Skeletal muscle cell (primary cell): ENCODE measurements at places on chromosomes 7 and 10.

- no peak for DNase-seq
These were observed 11.7 kb upstream of the LFNG start for GRCh38 chr7:2507917-2508306.

GRCh38 chr7:11969643-11970042 lies 137.6 kb upstream of the THSD7A start:
- DNase-seq = no peak

- peak; percentile 35 for DNase-seq
These were observed 88.2 kb downstream of the CHRM2 start for GRCh38 chr7:136956671-136957070.

DNA sequence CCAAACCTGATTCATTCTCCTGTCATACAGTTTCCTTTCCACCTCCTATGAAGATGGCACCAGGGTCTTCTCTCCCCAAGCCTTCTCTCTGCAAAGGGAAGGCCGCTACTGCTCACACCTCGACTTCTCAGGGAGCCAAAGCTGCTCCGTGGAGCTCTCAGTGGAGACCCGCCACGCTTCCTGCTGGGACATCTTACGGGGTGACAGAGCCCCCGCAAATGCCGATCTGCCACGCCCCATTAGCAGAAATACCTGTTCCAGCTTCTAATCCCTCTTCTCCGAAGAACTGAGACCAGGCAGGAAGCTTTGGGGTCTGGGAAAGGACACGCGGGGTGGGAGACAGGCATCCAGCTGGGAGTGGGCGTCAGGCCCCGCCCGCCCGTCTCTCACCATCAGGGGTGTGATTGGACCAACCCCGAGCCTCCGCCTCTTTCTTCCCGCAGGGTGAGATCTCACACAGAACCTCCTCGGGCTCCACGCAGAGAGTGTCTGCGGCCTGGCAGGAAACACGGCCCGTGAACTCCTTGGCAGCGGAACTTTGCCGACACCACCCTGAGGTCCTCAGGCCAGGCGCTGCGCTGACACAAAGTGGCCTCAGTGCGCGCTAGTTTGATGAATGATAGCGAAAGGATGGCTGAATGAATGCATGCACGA lies 12.0 kb upstream of the CALML5 start:
- no peak for DNase-seq

DNA sequence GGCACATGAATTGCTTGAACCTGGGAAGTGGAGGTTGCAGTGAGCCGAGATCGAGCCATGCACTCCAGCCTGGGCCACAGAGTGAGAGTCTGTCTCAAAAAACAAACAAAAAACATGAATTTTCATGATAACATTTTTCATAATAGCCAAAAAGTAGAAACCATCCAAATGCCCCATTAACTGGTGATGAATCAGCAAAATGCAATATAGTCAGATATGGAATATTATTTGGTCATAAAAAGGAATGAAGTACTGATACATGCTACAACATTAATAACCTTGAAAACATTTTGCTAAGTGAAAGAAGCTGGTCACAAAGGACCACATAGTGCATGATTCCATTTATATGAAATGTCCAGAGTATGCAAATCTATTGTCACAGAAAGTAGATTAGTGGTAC lies 24.5 kb upstream of the VCL start:
- no peak for DNase-seq

DNA sequence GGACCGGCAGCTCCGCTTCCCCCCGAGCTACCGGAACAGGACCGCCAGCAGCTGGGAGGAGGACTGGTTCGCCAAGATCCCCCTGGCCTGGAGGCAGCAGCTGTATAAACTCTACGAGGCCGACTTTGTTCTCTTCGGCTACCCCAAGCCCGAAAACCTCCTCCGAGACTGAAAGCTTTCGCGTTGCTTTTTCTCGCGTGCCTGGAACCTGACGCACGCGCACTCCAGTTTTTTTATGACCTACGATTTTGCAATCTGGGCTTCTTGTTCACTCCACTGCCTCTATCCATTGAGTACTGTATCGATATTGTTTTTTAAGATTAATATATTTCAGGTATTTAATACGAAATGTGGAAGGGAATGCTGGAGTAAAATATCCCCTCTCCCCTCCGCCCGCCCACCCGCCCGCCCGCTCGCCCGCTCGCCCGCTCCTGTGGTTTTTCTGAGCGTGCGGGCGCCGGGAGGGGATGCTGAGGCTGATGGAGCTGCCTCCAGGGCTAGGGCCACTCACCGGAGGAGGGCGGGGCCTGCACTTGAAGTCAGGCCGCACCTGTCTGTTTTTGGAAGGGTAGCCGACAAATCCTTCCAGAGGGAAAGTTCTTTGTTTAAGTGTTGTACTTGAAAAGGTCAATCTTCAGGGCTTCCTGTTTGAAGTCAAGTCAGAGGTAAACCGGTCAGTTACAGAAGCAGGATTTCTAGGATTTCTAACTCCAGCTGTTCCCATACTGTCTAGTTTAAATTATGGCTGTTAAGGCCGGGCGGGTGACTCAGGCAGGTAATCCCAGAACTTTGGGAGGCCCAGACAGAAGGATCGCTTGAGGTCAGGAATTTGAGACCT lies 30.5 kb downstream of the CHST12 start:
- no peak for DNase-seq

GRCh38 chr7:41336981-41337380 lies 365.9 kb downstream of the INHBA start:
- DNase-seq = no peak

- peak; percentile 83 for DNase-seq
These were observed 454 bp upstream of the GTF2I start for GRCh38 chr7:74656837-74657691.

DNA sequence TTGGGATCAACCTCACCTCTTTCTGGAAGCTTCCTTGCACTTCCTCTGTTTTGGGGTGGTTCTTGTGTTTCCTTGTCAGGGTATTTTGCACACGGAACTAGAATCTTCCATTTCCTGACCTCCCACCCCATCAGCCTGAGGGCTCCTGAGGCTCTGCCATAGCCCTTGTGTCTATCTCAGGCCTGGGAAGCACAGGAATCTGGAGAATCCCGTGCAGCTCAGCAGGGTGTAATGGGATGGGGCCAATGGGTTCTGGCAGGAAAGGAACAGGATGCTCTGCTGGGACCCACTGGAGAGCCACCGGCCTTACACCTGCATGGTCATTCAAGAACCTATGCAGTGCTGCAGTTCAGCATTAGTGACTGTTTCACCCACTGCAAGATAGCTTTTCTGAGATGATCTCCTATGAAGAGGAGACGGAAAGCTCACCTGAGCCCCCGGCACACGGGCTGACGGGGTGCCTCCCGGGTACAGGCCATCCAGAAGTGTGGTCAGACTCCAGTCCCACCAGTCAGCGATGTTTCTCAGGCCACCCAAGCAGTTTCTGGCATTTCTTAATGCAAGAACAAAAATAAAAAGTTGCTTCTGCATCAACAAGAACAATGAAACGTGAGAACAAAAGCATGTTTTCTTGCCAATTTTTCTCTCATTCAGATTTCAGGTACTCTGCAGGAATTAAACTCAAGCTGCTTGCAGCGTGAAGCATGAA lies 133.2 kb downstream of the PKD1L1 start:
- no peak for DNase-seq

GRCh38 chr7:1225441-1226185 lies 7.1 kb upstream of the UNCX start:
- DNase-seq = no peak

DNA sequence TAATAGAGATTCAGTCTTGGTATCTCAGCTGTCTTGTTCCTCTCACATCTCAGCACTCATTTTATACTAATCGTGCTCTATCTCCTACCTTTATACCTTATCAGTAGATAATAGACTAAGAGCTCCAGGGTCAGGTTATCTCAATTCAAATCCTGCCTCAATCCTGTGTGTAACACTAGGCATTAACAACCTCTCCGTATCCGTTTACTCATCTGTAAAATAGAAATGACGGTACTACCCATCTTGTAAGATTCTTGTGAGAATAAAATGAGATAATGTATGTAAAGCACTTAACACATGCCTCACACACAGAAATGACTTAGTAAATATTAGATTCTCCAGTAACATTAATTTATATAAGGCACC lies 622 bp upstream of the P4HA1 start:
- DNase-seq = no peak

DNA sequence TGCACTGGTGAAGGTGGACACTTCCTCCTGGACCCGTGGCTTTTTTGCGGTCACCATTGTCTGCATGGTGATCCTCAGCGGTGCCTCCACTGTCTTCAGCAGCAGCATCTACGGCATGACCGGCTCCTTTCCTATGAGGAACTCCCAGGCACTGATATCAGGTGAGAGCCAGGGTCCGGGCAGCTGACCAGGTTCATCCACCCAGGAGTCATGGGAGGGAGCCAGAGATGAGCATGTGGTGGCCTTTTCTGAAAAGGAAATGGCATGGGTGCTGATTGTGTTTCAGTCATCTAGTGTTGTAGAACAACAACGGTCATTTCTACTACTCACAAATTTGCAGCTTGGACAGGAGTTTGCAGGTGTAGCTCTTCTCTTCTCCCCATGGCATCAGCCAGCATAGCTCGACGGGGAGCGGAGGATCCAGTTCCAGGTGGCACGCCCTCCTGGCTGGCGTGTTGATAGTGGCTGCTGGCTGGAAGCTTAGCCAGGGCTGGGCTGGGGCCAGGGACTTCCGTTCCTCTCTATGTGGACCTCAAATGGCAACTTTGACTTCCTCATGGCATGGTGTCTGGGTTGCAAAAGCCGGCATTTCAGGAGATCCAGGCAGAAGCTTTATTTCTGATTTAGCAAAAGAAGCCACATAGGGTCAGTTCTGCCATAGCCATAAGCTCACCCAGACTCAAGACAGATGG lies 32.7 kb downstream of the SLC29A3 start:
- no peak for DNase-seq

DNA sequence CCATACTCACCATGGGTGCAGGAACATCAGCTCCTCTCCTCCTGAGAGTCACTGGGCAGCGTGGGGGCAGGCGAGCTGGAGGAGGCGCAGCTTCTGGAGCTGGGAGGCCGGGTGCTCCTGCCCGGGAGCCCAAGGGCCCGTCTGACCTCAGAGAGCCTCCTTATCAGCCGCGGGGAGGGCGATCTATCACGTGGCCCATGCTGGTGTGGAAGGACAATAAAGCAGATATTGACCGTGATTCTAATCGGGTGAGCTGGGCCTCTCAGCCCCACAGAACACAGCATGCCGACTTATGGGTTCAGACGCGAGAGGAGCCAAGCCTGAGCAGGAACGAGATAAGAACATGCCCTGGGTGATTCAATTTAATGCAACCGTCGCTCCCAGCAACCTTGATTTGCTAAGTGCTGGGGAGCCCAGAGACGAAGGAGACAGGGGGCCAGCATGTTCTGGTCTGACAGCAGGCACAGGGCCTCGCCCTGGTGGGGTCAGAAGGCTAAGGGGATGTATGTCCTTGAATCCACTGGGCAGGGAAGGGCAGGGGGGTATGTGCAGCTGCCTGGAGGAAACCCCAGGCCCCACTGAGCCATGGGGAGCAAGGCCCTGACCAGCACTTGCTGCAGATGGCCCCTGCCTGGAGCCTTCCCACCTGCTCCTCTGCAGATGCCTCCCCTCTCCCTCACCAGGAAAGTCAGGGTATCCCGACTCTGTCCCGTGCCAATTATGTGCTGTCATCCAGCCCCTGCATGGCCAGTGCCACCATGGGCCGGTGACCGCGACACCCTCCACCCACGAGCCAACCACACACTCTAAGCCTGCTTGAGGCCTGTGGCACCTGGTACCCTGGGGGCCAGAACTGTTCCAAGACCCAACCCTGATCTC lies 95.3 kb upstream of the RET start:
- DNase-seq = no peak

DNA sequence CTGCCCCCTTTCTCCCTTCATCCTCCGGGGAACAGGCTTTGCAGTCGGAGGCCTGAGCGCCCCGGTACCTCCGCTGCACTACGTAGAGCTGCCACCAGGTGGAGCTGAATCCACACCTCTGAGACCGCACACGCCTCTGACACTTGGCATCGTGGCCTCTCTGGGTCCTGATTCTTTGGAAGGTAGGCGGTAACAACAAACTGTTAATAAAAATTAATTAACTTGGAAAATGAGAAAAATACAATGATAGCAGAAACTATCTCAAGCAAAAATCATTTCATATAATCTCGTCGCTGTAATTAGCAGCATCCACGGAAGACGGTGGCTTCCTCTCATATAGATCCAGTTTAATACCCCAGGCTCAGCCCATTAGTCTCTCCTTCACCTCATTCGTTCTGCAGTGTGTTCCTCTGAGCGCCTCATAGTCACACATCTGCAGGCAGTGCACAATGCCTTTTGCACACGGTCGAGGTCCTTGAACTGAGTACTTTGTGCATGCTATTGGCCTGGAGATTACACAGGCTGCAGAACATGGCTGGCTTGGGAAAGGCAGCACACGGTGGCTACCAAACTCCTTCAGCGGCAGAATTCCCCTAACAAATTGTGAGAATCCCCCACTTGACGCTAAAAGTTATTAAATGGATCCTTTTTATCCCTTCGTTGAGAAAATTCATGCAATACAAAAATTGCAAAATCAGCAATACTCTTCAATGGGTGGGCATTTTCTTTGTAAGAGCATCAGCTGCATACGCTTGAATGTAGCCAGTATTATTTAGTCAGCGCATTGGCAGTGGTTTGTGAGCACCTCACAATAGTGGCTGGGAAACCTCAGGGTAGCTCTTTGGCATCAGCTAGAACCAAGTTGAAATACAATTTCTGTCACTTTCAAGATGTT lies 18.7 kb downstream of the OR9A2 start:
- no peak for DNase-seq

- no peak for DNase-seq
These were observed 139.9 kb upstream of the PITRM1 start for GRCh38 chr10:3312403-3312940.

- no peak for DNase-seq
These were observed 423.2 kb upstream of the PCDH15 start for GRCh38 chr10:55224007-55224781.

- no peak for DNase-seq
These were observed 688.9 kb downstream of the PHTF2 start for GRCh38 chr7:78487464-78487863.

DNA sequence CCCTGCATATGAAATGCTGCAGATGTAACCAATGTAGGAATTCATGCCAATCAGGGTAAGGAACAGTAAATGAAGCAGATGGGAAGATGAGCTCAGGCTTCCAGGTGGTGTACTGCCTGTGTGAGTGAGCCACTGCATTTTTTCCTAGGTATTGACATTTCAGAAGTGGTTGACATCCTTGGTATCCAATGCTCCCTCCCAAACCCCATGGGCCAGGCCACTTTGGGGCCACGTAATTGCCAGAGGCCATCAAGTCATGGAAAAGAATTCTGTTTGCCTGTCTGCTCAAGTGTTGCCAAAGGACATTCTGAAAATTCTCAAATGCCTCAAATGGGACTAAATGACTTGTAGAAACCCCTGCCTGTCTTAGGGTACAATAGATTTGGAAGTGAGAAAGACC lies 384.6 kb downstream of the GATA3 start:
- no peak for DNase-seq

GRCh38 chr7:52463341-52463740 lies 572.1 kb upstream of the POM121L12 start:
- DNase-seq = no peak

- no peak for DNase-seq
These were observed 132.0 kb upstream of the CXCL12 start for GRCh38 chr10:44516891-44517290.

GRCh38 chr7:7191137-7191536 lies 8.8 kb downstream of the C1GALT1 start:
- no peak for DNase-seq

GRCh38 chr10:132669208-132669861 lies 116.6 kb downstream of the NKX6-2 start:
- no peak for DNase-seq

- peak; percentile 66 for DNase-seq
These were observed 77.3 kb downstream of the LRRN3 start for GRCh38 chr7:111168182-111168581.

- DNase-seq = no peak
These were observed 87.0 kb downstream of the RAPGEF5 start for GRCh38 chr7:22269963-22270362.

- DNase-seq = peak; percentile 91
These were observed 139.3 kb upstream of the KLF6 start for GRCh38 chr10:3924344-3924743.
